ENCODE measurements at places on chromosomes 13 and 19. TPM values are rescaled to one million over a fixed set of nuclear protein-coding genes. Genes with fewer than 3 reads are reported as not detected.

DNA sequence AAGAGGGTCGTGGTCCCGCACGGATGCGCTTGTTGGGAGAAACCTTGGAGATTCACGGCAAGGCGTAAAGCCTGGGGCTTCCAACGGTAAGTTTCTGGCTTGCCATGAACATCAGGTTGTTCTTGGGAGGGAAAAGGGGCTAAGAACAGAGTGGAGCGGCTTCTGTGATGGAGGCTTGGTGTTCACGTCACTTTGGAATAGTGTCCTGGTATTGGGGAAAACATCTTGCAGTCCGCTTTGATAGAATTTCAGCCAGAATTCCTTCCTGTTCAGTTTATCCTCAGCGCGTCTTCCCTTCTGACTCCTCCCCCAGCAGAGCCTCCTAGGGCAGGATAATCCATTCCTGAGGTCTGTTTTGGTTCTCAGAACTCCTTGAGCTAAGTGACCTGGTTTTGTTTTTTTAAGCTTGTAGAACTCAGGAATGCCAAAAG is 2.0 kb downstream of the KCTD15 start:
- DNase-seq, result no peak

- DNase-seq, result no peak
Measured at GRCh38 chr19:42333975-42334696, 8.7 kb downstream of the MEGF8 start.

GRCh38 chr19:53813996-53814395 is 10.1 kb downstream of the NLRP12 start:
- no peak for DNase-seq

DNA sequence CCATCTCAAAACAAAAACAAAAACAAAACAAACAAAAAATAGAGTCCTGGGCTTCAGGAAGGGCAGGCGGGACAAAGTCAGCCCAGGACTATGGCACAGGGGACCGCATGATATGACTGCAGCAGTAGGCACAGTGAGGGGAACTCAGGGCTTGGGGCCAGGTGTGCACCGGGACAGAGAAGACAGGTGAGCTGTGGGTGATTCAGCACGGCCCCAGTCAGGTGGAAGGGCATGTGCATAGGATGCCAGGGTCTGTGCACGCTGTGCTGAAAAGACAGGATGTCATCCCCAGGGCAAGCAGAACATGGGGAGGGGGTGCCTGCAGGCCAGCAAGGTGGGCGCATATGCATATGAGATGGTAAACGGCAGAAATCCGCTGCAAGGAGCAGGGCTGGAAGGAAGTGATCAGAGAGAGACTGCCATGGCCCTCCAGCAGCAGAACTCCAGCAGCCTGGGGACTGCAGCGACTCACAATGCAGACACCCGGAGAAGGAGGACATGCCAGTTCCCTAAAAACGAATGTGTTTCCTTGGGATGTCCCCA is 15.0 kb downstream of the EPS15L1 start:
- no peak for DNase-seq

- no peak for DNase-seq
Measured at GRCh38 chr13:25453850-25454365, 82.1 kb downstream of the ATP8A2 start.

DNA sequence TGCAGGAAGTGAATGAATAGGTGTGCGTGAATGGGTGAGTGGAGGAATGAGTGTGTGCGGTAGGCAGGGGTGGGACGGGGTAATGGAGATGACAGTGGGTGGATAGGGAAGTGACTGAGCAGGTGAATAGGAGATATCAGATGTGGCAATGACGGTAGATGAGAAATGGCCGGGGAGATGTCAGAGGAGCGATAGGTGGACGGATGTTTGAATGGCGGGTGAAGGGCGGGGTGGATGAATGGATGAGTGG is 1.5 kb downstream of the TTC9B start:
- DNase-seq, result no peak

MADCAM1 gene
- total RNA-seq, result 0.21 TPM

- peak; percentile 22 for DNase-seq
Measured at GRCh38 chr19:16470911-16471811, 609 bp downstream of the EPS15L1 start.

PSG2 gene
- not detected for total RNA-seq

DNA sequence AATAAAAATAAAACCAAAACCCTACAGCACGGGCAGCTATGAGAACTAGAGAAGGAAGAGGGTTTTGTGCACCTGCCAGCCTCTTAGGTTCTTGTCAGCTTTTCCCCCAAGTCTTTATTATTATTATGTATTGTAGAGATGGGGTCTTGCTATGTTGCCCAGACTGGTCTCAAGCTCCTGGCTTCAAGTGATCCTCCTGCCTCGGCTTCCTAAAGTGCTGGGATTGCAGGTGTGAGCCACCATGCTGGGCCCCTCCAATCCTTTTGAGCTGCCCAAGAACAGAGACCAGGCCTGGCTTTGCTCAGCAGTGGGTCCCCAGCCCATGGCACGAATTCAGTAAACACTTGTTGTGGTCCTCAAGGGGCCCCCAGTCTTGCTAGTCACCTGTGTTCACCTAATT is 1.5 kb upstream of the NDUFS7 start:
- no peak for DNase-seq

KLF1 gene
- total RNA-seq, result 0.62 TPM

DNA sequence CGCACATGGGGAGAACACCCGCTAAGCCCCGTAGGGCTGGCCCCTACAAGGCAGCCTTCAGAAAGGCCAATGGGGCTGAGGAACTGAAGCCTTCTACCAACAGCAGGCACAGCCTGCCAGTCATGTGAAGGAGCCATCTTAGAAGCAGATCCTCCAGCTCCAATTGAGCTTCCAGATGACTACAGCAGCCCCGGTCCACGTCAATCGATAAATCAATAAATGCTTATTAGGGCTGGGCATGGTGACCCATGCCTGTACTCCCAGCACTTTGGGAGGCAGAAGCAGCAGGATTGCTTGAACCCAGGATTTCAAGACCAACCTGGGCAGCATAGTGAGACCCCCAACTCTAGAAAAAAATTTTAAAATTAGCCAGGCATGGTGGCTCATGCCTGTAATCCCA is 23.0 kb downstream of the TEX101 start:
- no peak for DNase-seq

ARL11 gene
- 0.89 TPM for total RNA-seq

SHKBP1 gene
- 136 TPM for total RNA-seq

DNA sequence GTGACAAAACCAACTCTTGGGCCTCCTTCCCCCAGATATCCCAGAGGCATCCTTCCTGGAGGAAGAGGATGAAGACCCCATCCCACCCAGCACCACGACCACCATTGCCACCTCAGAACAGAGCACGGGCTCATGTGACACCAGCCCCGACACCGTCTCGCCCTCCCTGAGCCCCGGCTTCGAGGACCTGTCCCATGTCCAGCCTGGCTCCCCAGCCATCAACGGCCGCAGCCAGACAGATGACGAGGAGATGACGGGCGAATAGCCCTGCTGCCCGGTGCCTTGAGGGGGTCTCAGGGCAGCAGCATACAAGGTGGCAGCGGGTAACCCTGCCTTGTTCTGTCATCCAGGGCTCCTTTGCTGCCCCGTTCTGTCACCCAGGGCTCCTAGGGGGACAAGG is 3.3 kb upstream of the UBA52 start:
- no peak for DNase-seq

Measured in activated T-helper 2 cell treated with anti-CD3 and anti-CD28 coated beads, Interferon-gamma antibody, Interleukin-2, Interleukin-4, amounts not matched to agents 10 μg/mL and 5 μg/mL and 100 μg/mL, durations not matched to agents 14 hours and 24 hours and 36 hours (primary cell).